HCT116 (cell line): ENCODE measurements at places on chromosomes 4 and X. TPM values are rescaled to one million over a fixed set of nuclear protein-coding genes. Genes with fewer than 3 reads are reported as not detected.

FABP2 gene
- not detected for total RNA-seq

RIPPLY1 gene
- total RNA-seq: 0.27 TPM

DNA sequence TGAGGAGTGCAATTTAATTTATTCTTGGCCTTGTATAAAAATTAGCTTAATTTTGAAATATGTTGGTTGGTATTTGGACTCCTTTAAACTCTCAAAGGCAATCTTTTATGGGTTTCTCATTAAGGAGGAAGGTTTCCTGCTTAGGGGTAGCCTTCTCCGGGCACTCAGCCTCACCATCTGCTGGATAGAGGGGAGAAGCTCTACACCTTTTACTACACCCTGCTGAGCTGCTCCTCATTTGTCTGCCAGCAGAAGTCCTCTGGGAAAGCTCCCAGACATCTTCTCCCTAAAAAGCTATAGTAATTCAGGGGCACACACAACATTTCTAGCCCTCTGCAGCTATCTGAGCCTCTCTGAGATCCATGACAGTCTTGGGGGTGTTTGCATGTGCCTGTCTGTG is 179.1 kb downstream of the SOWAHB start:
- no peak for DNase-seq

GRCh38 chr4:67451464-67451863 is 93.8 kb downstream of the CENPC start:
- DNase-seq: no peak

DNA sequence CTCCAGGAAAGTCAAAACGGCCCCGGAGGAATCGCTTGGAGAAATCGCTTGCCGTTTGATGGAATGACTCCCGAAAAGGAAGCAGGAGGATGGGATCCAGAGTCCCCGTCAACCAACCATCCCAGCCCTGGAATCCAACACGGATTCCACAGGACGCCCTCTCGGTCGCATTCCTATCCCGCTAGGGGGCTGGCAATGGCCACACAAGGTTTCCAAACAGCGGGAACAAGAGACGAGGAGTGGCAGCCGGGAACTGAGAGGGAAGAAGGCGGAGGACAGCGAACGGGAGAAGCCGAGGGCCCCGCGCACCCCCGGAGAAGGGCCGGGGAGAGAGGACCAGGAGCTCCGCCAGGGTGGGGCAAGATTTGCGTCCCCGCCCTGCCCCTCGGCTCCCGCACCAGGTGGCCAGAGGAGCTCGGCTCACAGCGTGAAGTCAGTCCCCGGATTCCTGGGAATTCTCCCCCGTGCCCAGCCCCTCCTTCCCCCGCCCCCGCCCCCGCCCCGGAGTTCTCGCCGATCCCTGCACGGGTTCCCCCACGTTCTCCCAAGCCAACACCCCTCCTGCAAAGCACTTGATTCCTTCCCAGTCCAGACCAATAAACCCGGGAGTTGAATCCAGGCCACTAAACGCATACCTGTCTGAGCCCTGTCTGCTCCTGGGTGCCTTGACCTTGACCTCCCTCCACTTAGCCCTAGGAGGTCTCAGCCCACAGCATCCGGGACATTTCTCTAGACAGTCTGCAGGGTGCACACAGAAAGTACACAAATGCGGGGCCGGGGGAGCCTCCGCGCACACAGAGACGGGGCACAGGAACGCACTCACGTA is 1.4 kb downstream of the PDZD4 start:
- no peak for DNase-seq
